ENCODE measurements at places on chromosomes 2 and 18.

GRCh38 chr2:127632592-127633489, 13.1 kb upstream of the GPR17 start:
- no peak for DNase-seq

DNA sequence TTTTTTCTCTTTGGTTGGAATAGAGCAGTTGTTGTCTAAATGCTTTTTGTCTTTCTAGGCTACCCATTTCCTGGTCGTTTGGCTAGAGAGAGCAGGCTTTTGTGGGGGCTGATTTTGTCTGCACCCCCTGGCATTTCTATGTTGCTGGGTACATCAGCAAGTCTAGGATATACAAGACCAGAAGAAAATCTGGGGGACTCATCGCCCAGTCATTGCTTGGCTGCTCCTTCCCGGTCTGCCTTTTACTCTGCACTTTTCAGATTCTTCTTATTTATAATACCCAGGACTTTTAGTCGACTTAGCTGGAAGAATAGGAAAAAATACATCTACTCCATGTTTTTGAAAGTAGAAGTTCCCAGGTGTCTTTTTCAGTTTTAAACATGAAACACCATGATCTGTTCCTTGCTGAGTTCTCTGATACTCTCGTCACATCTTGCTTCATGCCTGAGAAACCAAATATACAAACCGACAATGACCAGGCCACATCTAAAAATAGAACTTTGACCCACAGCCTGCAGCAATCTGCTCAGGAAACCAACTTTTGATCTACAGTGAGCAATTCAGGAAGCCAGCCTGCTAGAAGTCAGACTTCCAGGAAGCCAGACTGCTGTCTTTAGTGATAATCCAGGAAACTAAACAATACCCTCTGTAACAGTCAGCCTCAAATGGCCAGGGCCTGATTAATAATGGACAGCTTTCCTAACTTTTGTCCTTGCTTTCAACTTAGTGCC, 163.8 kb upstream of the MEX3C start:
- no peak for DNase-seq

GRCh38 chr2:109117780-109118179, 11.2 kb upstream of the SH3RF3 start:
- DNase-seq, result no peak

DNA sequence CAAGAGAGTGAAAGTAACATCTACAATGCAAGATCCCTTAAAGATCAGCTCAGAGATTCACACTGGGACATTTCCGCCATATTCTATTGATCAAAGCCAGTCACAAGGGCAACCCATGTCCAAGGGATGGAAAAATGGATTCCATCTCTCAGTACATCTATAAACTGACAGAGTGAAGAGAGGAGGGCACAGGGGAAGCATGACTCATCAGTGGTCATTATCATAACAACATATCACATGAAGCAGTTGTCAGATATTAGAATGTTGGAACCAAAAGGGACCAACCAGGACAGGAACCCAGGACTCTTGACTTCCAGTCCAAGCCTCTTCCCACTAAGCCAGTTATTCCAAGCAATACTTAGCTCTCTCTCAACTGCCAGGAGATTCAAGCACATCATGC, 54.9 kb upstream of the IGFBP2 start:
- DNase-seq, result no peak

- no peak for DNase-seq
Measured at GRCh38 chr18:9902832-9903231, 11.0 kb upstream of the VAPA start.

- DNase-seq, result no peak
Measured at GRCh38 chr2:12076810-12077209, 330.4 kb downstream of the LPIN1 start.

DNA sequence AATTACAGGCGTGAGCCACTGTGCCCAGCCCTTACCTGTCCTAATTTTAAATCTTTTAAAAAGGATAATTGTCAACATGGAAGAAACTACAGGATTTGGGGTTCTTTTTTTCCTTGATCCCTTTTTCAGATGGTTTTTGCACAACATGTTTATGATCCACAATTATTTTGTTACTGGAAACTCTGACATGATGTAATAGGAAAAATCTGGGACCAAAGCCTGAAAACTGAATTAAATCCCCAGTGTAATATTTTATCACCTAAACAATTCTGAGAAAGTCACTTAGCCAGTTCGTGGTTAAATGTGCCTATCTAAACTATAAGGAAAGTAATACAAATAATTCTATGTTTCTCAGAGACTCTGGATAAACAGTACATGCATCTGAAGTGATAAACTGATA, 1649.7 kb downstream of the LRP1B start:
- DNase-seq, result no peak

GRCh38 chr18:63161761-63162195, 157.8 kb downstream of the BCL2 start:
- peak; percentile 93 for DNase-seq

GRCh38 chr2:142954493-142954892, 77.0 kb downstream of the KYNU start:
- DNase-seq, result no peak

DNA sequence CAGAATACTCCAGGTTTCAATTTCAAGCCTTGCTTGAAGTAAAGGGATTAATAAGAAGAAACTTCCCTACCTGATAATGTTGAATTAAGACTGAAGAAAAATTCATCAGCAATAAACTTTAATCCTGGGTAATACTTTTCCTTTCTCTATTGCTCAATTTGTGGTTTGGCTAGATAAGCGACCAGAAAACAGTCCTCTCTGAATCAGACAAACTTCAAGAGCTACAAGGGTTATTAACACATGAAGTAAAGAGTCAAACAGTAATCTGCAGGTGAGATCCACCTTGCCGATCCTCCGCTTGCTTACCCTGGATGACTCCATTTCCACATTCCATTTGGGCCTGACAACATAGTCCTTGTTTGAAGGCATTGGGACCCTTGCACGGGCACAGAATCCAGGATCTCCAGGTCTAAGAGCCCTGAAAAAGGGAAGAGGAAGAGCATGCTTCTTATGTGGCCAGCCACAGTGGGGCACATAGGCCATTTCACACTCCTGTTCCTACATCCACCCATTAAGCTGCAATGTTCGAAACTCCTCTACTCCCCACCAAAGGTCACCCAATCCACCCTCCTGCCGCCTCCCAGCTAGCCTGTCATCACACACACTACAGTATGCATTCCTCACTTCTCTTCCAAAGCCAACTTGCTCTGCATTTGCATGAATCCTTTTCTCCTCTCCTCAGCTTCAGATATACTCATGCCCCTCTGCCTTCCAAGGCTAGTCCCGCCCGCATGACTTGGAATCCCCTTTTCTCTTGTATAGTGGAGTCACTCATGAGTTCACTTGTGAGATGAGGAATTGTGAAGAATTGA, 39.8 kb downstream of the IWS1 start:
- DNase-seq, result no peak

- DNase-seq, result no peak
Measured at GRCh38 chr2:42348113-42348805, 12.8 kb downstream of the COX7A2L start.

GRCh38 chr2:119243621-119244020, 20.0 kb downstream of the STEAP3 start:
- DNase-seq, result no peak

- DNase-seq, result no peak
Measured at GRCh38 chr2:163953390-163953907, 217.6 kb upstream of the FIGN start.

- no peak for DNase-seq
Measured at GRCh38 chr2:98078701-98079100, 8.3 kb upstream of the VWA3B start.
